ENCODE measurements at places on chromosomes 3 and 15.

DNA sequence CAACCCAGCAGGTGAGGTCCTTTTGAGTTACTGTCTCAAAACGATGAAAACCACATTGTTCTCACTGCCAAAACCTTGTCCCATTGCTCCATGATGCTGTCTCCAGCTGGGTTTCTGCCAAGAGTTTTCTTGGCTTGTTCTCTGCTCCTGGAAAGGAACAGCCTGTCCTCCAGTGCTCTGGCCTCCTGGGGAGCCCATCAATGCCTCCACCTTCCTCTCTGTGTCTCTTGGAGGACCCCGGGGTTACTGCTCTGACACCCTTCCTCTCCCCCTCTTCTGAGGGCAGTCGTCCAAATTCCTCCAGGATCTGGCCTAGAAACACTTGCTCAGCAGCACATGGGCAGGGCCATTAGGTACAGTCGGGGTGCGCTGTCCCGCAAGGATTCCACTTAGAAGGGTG, 63.9 kb upstream of the RGMA start:
- peak; percentile 51 for DNase-seq

- peak; percentile 50 for DNase-seq
Measured at GRCh38 chr15:76057332-76058000, 2.3 kb upstream of the TMEM266 start.

DNA sequence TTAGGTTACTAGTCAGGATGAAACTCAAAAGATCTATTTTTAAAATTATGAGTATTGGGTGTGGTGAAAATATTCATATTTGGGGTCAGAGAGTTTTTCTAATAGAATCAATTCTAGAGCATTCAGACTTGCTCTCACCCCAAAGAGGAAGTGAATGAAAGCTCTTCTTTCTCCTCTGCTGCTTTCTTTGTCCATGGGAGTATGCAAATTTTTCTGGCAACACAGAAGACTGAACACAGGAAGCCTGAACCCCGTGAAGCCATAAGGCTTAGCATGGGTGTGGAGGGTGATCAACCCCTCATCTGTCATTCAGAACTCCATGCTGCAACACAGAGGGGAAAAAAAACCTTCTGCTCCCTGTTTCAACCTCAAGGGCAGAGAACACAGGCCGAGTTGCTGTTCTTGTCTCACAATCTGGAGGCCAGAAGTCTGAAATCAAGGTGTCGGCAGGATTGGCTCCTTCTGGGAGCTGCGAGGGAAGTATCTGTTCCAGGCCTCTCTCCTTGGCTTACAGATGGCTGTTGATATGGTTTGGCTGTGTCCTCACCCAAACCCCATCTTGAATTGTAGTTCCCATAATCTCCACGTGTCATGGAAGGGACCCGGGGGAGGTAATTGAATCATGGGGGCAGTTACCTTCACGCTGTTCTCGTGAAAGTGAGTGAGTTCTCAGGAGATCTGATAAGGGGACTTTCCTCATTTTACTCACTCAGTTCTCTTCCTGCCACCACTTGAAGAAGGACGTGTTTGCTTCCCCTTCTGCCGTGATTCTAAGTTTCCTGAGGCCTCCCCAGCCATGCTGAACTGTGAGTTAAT, 33.7 kb upstream of the CD47 start:
- no peak for DNase-seq

DNA sequence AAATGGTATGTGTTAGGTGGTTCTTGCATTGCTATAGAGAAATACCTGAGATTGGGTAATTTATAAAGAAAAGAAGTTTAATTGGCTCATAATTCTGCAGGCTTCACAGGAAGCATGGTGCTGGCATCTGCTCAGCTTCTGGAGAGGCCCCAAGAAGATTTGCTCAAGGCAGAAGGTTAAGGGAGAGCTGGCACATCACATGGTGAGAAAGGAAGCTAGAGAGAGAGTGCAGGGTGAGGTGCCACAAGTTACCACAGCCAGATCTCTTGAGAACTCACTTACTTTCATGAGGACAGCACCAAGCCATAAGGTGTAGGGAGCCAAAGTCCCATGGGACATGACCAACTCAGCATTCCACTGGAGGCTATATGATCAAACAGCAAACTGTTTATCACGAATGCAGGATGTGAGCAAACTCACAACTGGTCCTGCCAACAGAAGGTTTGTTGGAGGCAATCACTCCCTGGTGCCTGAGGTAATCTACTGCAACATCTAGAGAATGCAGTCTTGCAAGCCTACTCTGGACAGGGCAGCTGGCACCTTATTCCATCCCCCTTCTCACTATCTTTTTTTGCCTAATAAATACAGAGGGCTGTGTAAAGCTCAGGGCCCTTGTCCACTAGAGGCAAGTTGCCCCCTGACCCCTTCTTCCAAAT, 28.1 kb upstream of the CCR2 start:
- DNase-seq = no peak

GRCh38 chr3:15276028-15276724, 56.2 kb downstream of the SH3BP5 start:
- no peak for DNase-seq

Measured in fibroblast of mammary gland (primary cell).